Spinal cord (tissue), 10 donors: ENCODE measurements at places on chromosomes 13 and 19. TPM values are rescaled to one million over a fixed set of nuclear protein-coding genes. Genes with fewer than 3 reads are reported as not detected.
A peak's percentile ranks its signal among the peaks of the same experiment; 100 is the strongest.

DNA sequence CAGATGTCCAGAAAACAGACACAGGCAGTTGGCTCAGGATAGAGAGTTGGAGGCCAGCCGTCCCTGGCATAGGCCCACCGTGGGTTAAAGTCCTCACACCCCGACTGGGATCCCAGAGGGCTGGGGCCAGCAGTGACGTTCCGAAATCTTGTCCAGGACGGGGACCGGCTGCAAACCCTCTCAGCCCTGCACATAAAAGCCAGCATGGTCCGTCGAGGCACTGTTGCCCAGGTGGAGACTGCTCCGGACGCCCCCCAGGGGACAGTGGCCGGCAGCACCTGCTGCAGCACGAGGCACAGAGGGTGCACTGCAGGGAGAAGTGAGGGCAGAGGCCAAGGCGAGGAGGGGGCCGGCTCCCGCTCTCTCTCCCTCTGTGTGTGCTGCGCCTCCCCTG lies 4.3 kb upstream of the IFNL2 start:
- peaks cover 18% of the 10 kb centered on the region for H3K4me1 ChIP-seq
- DNase-seq, result no peak

- DNase-seq, result no peak
- no peaks in the 10 kb centered on the region for H3K27me3 ChIP-seq
- no peak overlapping the region for H3K27ac ChIP-seq
- no peak overlapping the region for H3K4me3 ChIP-seq
- H3K36me3 ChIP-seq, result peaks cover 96% of the 10 kb centered on the region
Measured at GRCh38 chr19:4699826-4700692, 23.6 kb downstream of the DPP9 start.

DNA sequence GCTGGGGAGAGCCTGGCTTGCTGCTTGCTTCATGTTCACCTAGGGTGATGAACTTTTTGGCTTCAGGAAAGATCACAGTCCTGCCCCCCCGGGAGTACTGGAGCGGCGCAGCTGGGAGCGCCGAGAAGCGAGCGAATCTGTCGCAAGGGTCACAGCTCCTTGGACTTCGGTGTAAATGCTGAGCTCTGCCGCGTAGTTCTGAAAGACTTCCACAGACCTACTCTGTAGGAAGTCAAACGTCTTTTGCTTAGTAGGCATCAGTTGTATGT lies 2.7 kb downstream of the ING1 start:
- H3K4me3 ChIP-seq, result peak overlapping the region; percentile 99
- H3K27ac ChIP-seq, result peak overlapping the region; percentile 95
- peaks cover 11% of the 10 kb centered on the region for H3K36me3 ChIP-seq
- H3K4me1 ChIP-seq, result peaks cover 19% of the 10 kb centered on the region
- no peaks in the 10 kb centered on the region for H3K27me3 ChIP-seq
- DNase-seq, result no peak

GRCh38 chr13:32031815-32032370 lies 319 bp downstream of the FRY start:
- H3K27ac ChIP-seq, result peak overlapping the region; percentile 93
- H3K36me3 ChIP-seq, result no peaks in the 10 kb centered on the region
- H3K4me3 ChIP-seq, result peak overlapping the region; percentile 82
- H3K4me1 ChIP-seq, result peaks cover 3% of the 10 kb centered on the region
- DNase-seq, result peak; percentile 50
- H3K27me3 ChIP-seq, result no peaks in the 10 kb centered on the region

GRCh38 chr13:27500806-27501534 lies 50.6 kb upstream of the MTIF3 start:
- no peak for DNase-seq
- no peak overlapping the region for H3K4me3 ChIP-seq
- H3K27ac ChIP-seq, result no peak overlapping the region
- no peaks in the 10 kb centered on the region for H3K27me3 ChIP-seq
- peaks cover 17% of the 10 kb centered on the region for H3K4me1 ChIP-seq

DNA sequence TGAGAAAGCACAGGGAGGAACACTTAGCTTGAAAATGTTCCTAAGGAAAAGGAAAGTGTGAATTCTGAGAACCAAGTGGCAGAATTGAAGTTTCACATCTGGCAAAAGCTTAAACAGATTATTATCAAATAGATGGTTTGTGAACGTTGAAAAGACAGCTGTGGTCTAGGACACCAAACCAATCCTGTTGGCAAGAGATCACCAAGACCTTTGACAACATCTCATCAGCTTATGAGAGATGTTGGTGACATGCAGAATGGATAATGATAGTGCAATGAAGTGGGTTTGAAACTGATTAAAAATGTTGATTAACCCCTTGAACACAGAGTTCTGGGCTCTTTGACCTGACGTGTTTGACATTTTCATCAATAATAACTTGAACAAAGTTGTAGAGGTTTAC lies 74.6 kb upstream of the GPR183 start:
- H3K27ac ChIP-seq, result no peak overlapping the region
- DNase-seq, result no peak
- peaks cover 26% of the 10 kb centered on the region for H3K36me3 ChIP-seq
- H3K4me3 ChIP-seq, result no peak overlapping the region
- peaks cover 16% of the 10 kb centered on the region for H3K4me1 ChIP-seq
- H3K27me3 ChIP-seq, result no peaks in the 10 kb centered on the region

GRCh38 chr19:15641901-15642491 lies 1.3 kb downstream of the CYP4F3 start:
- no peak for DNase-seq
- peaks cover 15% of the 10 kb centered on the region for H3K4me1 ChIP-seq
- no peak overlapping the region for H3K4me3 ChIP-seq
- peaks cover 2% of the 10 kb centered on the region for H3K27me3 ChIP-seq
- H3K27ac ChIP-seq, result no peak overlapping the region
- H3K36me3 ChIP-seq, result no peaks in the 10 kb centered on the region

DNA sequence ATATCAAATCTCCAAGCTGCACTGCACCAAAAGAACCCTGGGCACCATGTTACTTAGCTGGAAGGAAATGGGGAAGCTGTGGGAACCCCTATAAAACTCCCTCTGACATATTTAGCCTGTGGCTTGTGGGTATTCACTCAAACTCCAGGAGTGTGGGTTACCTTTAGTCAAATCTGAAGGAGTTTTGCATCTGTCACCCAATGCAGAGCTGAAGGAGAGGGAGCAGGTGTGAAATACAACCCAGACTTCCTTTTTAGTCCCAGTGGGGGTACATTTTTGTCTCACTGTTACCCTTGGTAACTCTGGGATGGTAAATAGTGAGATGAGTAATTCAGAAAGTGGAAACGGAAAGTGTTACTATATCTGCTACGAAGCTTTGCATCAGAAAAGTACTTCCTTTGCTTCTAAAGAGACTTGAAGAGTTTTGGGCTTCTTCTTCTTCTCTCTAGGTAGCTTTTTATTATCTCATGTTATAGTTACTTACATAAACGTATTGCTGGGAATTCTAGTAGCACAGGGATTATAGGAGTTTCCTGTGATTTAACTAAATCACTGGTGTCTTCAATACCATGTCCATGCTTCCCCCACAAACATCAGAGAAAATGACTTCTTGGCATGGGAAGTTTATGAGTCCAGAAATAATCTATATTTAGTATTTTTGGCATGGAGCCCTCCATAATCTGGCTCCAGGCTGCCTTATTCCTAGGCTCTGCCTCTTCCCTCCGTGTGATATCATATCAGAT lies 105.9 kb downstream of the AKAP11 start:
- H3K4me1 ChIP-seq, result no peaks in the 10 kb centered on the region
- DNase-seq, result no peak
- H3K27ac ChIP-seq, result no peak overlapping the region
- H3K27me3 ChIP-seq, result no peaks in the 10 kb centered on the region
- no peak overlapping the region for H3K4me3 ChIP-seq

The HPN gene
- total RNA-seq, result 0.50 TPM

DNA sequence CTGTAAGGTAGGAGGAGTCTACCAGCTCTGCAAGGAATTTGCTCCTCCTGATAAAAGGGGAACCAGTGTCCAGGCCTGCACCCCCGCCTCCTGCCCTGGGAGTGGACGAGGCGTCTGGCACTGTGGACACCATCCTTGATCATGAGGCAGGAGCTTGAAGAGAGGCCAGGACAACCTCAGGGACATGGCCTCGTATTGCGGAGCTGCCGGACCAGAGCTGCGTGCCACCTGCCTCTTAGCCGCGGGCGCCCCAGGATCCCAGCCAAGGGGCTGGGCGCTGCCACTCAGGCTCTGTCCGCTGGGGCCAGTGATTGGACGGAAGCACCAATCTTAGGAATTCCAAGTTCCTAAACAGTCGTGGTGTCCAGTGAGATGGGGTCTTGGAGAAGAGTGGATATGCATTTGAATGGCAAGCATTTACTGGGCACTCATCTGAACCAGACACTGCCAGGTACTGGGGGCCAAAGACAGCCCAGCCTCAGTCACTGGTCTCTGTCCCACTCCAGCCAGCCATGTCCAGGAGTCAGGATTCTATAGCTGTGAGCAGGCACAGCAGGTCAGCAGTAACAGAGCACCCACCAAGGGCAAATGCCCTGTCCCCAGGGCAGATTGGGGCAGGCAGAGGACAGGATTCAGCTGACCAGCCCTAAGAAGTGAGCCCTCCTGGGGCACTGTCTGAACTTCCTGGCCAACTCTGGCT lies 39.1 kb upstream of the ANKRD10 start:
- no peak for DNase-seq
- H3K36me3 ChIP-seq, result no peaks in the 10 kb centered on the region
- H3K27me3 ChIP-seq, result no peaks in the 10 kb centered on the region
- H3K4me1 ChIP-seq, result no peaks in the 10 kb centered on the region
- H3K27ac ChIP-seq, result no peak overlapping the region
